ENCODE measurements at places on chromosomes 1 and 21.

GRCh38 chr1:200887772-200888348, 6.8 kb upstream of the INAVA start:
- no peak for ATAC-seq

- no peak for ATAC-seq
These were observed 996 bp upstream of the SH3BGRL3 start for GRCh38 chr1:26278724-26279455.

- no peak for ATAC-seq
These were observed 420.9 kb downstream of the DISC1 start for GRCh38 chr1:232047473-232047872.

DNA sequence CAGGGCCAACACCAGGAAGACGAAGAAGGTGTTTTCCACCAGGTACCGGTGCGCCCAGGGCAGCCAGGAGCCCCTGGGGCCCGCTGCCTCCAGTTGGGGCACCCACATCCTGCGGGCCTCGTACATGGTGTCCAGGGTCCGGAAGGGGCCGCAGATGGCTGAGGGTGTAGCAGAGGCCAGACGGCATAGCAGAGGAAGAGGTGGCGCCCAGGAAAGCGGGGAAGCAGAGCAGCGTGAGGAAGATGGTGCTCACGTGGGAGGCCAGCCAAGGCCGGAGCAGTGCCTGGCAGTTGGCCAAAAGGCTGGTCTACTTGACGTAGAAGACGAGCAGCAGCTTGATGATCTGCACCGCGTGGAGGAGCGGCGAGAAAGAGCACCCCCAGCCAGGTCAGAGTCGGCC, 40.4 kb downstream of the ZNF691 start:
- no peak for ATAC-seq

DNA sequence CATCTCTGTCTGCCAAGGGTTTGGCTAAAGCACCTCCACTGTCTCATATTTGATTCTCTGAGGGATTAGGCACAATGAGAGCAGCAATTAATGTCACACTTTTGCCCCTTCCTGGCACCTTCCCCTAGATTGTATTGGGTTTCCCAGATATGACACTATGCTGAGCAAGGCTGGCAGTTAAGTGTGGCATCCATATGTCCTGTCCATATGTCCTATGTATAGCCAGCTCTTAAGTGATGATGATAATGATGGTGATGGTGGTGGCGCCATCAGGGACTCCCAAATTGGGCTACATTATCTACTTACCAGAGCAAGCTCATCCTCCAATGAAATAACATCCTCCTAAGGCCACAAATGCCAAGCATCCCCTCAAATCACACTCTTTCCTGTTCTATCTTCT, 13.5 kb upstream of the LORICRIN start:
- ATAC-seq, result no peak

DNA sequence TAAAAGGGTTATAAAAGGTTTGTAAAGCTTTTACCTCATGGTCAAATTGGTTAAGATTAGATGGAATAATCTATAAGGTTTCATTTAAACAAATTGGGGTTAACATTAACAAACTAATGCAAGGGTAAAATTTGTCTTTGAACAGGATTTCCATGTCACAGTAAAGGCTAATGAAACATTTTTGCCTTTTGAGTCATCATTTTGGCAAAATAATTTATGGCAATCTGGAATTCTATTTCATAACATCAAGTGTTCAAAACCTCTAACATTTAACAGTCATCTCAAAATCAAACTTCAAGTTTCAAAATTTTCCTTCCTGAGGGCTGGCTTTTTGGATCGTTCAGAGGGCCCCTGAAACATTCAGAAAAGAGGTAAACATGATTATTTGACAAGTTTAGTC, 6.6 kb upstream of the CD46 start:
- no peak for ATAC-seq

DNA sequence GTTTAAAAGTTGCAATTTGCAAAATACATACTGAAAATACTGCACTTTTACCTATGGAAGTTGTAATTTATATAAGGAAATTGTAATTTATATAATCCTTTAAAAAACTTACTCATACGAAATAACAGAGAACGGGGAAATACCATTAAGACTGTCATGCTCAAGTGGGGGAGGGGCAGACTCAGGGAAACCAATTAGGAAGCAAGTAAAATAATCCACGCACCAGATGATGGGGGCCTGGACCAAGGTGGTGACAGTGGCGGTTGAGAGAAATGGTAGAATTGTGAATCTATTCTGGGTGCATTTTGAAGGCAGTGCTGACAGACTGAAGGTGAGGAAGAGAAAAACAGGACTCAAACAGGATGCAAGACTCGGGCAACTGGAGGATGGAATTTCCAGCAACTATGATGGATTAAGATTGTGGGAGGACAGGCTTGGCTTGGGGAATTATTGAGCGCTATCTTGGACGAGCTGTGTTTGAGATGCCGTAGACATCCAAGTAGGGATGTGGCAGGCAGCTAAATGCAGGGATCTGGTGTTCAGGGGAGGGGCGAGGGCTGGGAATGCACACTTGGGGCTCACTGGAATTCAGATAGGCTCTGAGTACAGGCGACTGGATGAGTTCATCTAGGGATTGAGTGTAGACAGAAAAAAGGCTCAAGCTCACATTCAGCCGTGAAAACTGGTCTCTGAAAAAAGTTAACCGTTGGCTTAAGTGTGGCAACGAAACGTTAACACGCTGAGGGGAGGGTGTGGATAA, 977 bp downstream of the LCA5L start:
- peak; percentile 11 for ATAC-seq

All from motor neuron (in vitro differentiated cells).